ENCODE measurements at places on chromosomes 4 and X.

DNA sequence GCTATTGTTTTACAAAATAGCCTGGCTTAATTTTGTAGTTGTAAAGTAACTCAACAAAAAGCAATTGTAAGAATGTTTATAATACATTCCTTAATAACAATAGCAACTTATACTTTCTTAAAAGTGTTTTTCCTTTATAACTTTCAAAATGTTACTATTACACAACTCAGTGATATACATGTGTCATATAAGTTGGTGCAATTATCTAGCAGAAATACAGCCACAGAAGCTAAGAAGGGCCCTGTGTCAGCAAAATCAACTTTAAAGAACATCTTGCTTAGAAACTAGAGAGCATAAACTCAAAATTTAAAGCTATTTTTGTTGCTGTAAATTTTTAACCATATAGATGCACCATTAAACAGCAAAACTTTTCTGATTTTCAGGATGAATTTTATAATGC is 41.4 kb upstream of the MAB21L2 start:
- no peak for DNase-seq

GRCh38 chr4:78166622-78167021 is 109.5 kb downstream of the FRAS1 start:
- no peak for DNase-seq

GRCh38 chr4:184648313-184649025 is 778 bp downstream of the CASP3 start:
- DNase-seq = no peak

DNA sequence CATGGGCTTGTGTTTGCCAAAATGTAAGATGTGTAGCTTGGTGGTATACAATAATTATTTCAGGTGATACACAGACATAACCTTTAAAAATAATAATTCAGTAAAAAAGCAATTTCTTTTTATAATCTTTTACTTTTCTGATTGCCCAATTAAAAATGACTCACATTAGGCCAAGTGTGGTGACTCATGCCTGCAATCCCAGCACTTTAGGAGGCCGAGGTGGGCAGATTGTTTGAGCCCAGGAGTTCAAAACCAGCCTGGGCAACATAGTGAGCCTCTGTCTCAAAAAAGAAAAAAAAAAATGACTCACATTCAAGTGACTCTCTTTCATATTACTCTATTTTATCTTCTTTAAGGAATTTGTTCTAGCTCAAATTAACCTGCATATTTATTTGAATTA is 449.4 kb upstream of the HTR2C start:
- no peak for DNase-seq

DNA sequence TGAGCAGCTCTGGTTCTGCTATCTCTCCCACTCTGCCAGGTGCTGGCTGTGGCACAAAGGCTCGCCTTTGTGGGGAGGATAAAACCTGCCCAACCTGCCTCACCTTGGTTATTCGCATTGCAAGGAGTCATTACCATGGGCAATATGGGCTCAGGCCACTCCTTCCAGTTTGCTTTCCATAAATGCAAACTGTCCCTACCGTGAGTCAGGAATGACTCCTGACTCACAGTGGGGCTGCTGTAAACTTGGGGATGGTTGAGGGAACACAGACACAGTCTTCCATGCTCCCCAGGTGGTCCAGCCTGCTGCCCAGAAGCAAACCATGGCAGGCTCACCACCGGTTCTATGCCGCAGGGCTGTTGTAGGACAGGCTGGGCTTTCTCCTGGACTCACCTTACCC is 36.1 kb downstream of the COQ2 start:
- DNase-seq = no peak

GRCh38 chr4:168667376-168667775 is 170.5 kb downstream of the PALLD start:
- no peak for DNase-seq

DNA sequence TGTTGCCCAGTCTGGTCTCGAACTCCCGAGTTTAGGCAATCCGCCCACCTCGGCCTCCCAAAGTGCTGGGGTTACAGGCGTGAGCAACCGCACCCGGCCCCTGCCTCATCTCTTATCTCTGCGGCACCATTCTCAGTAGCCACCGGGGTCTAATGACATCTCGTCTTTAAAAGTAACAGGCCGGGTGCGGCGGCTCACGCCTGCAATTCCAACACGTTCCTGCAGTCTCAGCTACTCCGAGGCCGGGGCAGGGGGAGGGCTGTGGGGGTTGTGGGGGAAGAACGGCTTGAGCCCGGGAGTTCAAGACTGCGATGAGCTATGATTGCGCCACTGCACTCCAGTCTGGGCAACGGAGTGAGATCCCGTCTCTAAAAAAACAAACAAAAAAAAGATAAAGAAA is 28.8 kb downstream of the ING2 start:
- DNase-seq = no peak

GRCh38 chr4:174222266-174222872 is 61.1 kb downstream of the FBXO8 start:
- DNase-seq = no peak

- no peak for DNase-seq
These were observed 337.6 kb downstream of the PCDH18 start for GRCh38 chr4:137194670-137195069.

DNA sequence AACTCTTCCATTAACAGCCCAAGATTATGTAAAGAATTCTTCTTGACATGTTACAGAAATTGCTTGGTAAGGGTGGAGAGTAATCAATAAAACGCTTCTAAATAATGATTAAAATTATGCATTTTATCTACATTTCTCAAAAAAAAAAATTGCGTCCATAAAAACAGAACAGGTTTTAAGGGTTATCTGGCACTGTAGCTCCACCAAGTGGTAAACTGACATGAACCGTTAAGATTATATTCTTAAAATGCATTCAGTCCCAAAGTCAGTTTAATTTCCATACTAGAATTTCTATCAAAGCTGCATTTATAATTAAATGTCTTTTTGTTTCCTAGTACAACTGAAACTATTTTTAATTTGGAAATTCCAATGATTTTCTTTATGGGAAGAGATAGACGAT is 214.0 kb upstream of the UGT8 start:
- DNase-seq = no peak

DNA sequence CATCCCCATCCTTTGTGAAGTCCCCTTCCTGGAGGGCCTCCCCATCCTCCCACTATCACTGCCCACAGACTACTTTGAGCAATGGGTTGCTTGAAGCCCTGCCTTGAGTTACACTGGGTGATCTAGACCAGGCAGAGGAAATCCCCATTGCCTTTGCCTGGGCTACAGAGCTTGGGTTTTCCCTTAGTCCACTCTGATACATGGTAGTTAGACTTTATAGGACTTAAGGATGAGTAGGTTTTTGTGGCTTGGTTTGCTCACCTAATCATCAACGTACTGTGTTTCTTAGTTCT is 56.6 kb downstream of the TMEM131L start:
- DNase-seq = peak; percentile 45

DNA sequence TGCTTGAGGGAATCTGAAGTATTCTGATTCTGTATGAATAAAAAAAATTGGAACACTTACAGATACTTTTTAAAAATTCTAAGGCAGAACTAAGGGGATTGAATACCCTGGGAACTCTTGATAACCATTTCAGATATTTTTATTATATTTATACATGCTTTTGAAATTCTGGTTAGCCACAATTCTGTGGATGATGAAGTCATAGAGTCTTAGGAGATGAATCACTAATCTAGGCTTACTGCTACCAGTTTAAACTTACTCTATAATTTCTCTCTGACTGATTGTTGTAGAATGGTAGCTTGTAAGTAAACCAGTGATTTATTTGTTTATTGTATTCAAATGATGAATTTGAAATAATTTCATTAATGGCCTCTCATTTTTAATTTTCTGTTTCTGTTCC is 11.4 kb upstream of the SLAIN2 start:
- DNase-seq = no peak

DNA sequence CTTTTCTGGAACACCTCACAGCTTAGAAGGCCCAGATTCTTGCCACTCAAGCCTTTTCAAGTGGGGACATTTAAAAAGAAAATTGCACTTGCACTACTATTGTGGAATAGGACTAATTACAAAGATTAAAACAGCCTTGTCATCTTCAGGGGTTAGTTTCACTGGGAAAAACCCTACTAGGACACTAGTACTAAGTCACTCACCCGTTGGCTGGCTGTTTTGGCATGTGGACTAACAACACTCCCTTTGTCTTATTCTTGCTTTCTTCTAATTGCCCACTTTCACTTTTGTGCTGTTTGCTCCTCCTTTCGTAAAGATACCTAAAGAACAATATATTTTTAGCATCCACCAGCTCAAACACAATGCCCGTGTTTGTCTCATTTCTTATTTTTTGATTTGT is 200.9 kb upstream of the MID1 start:
- DNase-seq = no peak

GRCh38 chrX:81195259-81195658 is 6.5 kb downstream of the HMGN5 start:
- no peak for DNase-seq

GRCh38 chr4:41132055-41132683 is 82.2 kb downstream of the APBB2 start:
- no peak for DNase-seq

DNA sequence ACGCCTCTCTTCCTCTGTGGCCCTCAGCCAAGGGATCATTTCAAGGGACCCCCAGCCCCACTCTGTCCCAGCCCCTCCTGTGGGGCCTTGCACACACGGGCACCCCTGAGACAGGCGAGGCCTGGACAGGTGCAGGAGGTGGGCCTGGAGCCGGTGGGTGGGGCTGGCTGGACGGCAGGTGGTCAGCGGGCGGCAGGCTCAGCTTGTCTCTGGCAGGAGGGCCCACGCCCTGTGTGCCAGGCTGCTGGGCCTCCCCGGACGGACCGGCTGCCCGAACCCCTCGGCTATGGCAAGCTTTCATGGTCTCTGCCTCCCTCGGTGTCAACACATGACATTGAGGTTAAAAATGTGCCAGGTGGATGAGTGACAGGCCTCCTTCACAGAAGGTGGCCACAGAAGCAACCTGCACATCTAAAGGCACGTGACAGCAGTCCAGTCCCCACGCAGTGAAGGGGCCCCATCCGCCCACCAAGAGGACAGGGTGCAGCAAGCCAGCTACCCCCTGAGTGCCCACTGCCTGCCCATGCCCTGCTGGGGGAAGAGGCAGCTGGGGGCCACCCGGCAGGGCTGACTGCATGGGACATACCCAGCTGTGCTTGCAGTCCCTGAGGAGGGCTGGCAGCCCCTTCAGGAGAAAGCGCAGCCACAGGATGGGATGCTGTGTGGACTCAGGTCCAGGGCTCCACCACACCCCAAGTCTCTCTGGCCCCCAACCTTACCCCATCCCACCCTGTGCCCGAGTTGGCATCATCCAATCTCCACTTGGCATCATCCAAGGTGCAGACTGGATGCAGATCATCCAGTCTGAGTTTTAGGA is 109.3 kb downstream of the FAM53A start:
- DNase-seq = no peak

- no peak for DNase-seq
These were observed 440.9 kb downstream of the NKX6-1 start for GRCh38 chr4:84058201-84058600.

DNA sequence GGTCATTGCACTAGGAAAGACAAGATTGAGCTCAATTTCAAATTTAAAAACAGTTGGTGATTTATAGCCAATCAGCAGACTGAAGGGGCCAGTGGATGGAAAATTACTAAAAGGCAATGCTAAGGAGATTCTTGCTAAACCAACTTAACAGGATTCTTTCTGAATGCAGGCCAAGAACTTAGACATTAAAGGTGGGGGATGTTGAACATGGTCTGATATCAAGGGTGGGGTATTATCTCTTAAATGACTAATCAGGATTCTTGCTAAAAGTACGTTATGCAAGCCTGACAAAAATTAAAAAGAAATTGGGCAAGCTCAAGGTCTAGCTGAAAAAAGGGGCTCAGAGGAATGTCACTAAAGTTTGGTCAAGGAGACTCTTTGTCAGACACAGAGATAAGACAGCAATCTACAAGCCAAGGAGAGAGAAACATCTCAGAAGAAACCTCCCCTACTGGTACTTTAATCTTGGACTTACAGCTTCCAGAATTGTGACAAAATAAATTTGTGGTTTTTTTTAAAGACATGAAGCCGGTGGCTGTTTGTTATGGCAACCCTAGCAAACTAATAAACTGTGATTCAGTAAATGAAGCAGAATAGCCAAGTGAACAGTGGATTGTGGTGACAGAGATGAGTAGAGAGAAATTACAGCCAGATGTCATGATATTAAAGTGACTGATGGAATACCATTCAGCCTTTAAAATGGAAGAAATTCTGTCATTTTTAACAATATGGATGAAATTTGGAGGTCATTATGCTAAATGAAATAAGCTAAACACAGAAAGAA is 120.3 kb upstream of the KLHL4 start:
- DNase-seq = no peak

DNA sequence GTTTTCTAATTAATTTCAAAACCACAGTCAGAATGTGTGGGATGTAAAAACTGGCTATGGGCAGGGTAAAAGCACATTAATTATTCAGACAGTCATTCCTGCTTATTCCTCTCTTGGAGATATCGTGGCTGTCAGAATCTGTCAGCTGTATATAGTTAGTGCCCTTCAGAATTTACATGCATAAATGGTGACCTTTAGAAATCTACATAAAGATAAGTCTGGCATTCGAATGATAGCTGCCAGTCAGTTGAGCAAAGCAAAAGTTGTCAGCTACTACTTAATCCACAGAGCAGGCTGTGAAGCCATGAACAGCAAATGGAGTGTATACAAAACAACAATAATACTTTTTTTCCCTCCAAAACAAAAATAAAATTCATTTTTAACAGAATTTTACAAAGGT is 189.5 kb downstream of the ADGRL3 start:
- DNase-seq = no peak

DNA sequence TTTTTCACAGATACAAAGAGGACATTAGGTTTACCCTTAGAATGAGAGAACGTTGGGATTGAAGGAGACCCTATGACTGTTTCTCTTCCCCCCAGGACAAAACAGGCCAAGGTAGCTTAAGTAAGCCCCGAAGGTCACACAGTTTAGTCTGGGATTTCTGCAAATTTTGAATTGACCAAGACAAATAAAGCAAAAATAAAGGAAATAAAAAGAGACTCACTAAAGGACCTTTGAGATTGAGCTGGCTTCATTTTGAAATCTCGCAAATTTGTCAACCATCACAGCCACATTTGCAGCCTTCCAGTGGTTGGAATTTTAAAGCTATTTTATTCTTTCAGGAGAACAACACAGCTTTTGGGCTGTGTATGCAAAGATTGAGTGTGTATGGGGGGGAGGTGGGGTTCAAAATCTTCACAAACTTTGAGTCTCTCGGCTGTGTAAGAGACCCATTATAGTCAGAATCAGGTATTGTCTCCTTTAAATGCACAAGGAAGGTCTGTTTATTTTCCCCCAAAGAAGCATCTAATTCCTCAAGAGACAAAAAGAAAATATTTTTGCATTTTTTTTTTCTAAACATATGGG is 4.2 kb downstream of the TMSB4X start:
- no peak for DNase-seq

DNA sequence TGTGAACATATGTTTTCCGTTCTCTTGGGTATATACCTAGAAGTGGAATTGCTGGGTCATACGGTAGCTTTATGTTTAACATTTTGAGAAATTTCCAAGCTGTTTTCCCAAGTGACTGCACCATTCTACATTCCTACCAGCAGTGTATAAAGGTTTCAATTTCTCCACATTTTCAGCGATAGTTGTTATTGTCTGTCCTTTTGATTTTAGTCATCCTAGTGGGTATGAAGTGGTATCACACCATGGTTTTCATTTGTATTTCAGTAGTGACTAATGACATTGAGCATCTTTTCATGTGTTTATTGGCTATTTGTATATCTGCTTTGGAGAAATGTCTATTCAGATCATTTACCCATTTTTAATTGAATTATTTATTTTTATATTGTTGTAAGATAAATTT is 2.4 kb downstream of the PPEF1 start:
- DNase-seq = no peak

GRCh38 chr4:26120098-26120825 is 200.6 kb upstream of the RBPJ start:
- no peak for DNase-seq
